Myocyte (in vitro differentiated cells): ENCODE measurements at places on chromosomes 2 and 18. TPM values are rescaled to one million over a fixed set of nuclear protein-coding genes. Genes with fewer than 3 reads are reported as not detected.
A peak's percentile ranks its signal among the peaks of the same experiment; 100 is the strongest.

The TRIM43 gene
- not detected in 2 replicates for total RNA-seq

The VWA3B gene
- not detected in 2 replicates for total RNA-seq

The SPEG gene
- total RNA-seq, result 78.0 and 79.8 TPM in 2 replicates

DNA sequence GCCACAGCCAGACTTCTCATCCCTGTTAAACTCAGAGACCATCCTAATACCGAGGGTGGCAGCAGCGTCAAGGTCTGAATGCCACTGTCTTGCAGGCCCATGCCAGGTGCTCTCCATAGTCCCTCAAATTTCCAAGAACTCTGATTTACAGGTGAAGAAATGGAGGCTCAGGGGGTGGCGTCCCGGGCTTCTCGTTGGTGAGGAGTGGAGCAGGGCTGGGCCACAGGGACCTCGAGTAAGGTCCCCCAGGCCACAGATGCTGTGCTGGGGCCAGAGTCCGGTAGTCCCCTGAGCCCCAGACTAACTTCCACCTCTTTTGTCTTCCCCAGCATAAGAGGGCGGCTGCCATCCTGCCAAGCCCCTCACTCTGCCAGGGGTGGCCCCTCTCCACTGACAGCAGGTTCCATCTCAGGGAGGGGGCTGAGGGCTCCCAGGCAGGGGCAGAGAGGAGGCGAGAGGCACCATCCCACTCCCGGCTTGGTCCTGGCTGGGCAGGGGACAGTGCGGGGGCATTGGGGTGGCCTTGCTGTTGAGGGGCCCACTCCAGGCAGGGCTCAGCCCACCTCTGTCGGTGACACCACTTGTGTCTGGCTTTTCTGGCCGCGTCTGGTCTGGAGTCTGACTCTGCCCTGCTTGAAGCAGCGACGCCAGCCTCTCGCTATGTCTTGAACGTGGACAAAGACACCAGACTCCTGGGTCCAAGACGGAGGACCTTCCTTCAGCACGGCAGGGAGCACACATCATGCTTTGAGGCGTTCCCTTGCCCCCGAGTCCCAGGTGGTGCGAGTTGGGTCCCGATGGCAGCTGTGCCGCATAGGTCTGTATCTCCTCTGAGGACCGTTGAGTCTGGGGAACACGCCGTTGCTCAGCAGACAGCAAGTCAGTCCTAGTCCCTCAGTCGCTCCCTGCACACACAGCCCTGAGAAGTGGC lies 15.9 kb upstream of the KLHL30 start:
- no peak for DNase-seq

The SPATA3 gene
- not detected in 2 replicates for total RNA-seq

The RHOB gene
- 84.0 and 150 TPM in 2 replicates for total RNA-seq

- no peak for DNase-seq
These were observed 306.8 kb upstream of the MGAT5 start for GRCh38 chr2:133947057-133947456.

The TCF23 gene
- total RNA-seq, result not detected in 2 replicates

DNA sequence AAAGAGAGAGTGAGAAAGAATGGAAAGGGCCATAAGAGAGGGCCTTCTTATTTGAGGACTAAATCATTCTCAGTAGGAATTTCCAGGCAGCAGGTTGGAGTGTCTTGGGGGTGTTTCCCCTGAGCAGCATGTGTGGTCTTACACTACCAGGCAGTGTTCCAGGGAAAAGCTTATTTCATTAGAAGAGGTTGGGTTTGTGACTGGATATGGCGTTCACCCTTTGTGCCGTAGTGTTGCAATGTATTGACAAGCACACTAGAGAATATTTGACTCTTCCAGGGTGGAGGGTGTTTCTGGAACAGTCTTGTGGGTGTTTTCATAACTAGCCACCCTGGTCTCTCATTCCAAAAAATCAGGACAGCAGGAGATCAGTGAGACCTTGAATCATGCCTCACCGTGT lies 105.5 kb downstream of the NRP2 start:
- DNase-seq, result no peak

The WNT6 gene
- 0.31 and 0.37 TPM in 2 replicates for total RNA-seq

The INHBB gene
- total RNA-seq, result 0.27 and 0.36 TPM in 2 replicates

DNA sequence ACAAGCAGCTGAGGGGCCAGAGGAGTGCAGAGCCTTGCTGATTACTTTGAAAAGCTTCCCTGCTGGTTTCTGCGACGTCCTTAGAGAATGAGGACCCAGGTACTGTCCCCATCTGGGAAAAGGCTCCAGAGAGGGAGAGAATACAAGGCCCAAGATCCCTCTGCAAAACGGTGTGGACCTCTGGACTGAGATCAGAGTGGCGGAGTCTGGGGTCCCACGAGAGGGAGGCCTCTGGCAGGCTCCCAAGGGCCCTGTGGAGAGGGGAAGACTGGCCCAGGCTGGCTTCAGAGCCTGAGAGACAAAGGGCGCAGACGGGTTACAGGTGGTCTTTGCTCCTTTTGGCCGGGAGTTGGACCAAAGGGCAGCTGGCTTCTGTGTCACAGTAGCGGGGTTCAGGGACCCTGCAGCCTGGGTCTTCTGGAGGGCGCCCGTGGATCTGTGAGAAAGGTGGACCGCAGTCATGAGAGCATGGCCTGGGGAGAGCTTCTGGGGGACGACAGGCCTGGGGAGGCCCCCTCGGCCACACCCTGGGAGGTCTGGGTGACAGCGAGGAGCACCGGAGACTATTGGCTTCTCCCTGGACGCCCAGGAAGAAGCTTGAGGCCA lies 805 bp downstream of the SNORC start:
- DNase-seq, result no peak

GRCh38 chr2:62277688-62278087 lies 81.8 kb downstream of the B3GNT2 start:
- no peak for DNase-seq

- DNase-seq, result no peak
These were observed 184.8 kb downstream of the PRKCE start for GRCh38 chr2:45836316-45836715.

The SCN1A gene
- not detected in 2 replicates for total RNA-seq

GRCh38 chr2:86105969-86106945 lies at the start of gene PTCD3:
Gene PTCD3 (plus strand): TSS chr2:86106235. CDS start chr2:86106248, 13 bp downstream.
- peak; percentile 97 for DNase-seq

DNA sequence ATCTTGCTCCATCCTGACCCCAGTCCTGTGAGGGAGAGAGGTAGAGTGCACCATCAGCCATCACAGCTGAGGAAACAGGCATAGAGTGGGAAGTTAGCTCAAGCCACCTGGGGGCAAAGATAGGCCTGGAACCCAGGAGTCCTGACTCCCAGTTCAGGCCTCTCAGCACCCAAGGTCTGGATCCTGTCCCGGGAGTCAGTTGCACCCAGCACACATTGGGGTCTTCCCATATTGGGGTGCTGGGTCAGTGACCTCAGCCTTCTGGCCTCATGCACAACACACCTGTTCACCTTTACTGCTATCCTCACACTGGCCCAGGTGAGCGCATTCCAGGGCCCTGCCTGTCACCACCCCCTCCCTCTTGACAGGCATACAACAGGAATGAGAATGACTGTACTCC lies 24.7 kb downstream of the ST8SIA5 start:
- no peak for DNase-seq

DNA sequence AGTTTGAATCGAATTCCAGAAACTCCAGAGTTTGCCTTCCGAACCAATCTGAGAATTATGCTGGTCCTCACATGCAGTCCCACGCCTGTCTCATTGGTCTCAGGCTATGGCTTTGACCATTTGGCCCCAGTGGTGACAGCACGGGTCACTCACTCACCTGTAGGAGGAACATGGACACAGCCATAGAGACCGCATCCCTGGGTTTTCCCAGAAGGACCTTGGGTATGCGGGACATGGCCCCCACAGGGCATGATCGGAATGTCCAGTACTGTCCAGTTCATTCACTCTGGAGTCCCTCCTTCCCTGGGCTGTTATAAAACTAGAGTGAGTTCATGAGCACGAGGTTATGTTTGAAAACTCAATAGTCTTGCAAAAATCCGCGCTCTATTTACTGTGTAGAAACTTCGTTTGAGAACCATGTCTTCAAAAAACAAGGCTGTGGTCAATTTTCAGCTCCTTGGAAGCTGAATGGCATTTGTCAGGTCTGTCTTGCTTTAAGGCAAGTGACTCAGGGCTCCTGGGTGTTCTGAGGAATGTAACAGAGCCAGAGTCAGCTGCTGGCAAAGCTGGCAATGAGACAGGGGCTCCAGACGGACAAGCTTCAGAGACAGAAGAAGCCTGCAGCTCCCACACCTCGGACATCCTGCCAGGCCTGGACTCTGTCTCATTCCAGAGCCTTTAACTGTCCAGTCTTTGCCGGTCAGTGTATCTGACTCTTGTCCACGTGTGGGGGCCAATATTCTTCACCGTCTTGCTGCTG lies 86.7 kb upstream of the TMEM18 start:
- DNase-seq, result peak; percentile 38

DNA sequence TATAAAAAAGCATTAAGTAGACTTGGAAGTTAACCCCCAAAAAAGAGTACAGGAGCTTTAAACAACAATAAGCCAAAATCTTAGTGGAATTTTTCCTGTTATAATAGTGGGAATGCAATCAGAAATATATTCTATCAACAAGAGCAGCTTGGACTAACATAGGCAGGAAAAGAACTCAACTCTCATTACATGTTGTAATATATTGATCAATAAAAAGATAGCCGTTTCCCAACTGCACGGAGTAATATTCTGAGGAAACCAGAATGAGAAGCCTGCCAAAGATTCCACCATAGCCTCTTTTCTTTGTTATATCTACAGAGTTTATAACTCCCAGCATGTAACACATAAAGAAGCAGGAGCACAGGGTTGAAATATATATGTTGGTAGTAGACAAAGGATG lies 37.6 kb upstream of the BAZ2B start:
- DNase-seq, result no peak

DNA sequence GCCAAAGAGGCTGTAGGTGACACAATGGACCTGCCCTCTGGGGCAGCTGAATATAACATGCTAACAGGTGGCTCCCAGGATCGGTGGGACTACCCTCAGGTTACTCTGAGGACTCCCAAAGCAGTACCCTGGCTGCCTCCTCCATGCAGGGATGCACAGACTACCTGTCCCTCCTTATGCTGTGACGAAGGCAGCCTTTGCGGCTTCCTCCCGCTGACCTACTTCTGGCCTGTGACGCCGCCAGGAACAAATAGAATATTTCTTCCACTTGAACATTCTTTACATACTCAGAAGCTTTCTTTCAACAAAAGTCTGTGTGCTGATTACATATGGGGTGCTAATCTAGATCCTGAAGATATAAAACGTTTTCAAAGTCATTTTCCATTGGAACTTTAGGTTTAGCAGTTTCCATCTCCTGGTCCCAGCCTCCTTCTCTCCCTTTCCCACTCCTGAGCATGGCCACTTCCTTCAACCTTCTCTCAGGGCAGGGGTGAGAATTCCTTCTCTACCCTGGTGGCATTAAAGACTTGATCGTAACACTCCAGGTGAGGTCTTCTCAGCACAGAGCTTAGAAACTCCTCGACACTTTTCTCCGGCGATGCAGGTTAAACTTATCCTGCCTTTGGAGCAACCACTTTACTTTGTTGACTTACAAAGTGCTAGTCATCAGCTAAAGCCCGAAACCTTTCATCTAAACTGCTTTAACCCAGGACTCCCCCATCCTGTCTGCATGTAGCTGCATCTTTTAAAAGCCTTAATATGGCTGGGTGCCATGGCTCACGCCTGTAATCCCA lies 58.9 kb upstream of the STK17B start:
- DNase-seq, result no peak

GRCh38 chr18:54261894-54262293 lies 7.4 kb upstream of the POLI start:
- no peak for DNase-seq

The RNPEPL1 gene
- total RNA-seq, result 19.3 and 21.2 TPM in 2 replicates

DNA sequence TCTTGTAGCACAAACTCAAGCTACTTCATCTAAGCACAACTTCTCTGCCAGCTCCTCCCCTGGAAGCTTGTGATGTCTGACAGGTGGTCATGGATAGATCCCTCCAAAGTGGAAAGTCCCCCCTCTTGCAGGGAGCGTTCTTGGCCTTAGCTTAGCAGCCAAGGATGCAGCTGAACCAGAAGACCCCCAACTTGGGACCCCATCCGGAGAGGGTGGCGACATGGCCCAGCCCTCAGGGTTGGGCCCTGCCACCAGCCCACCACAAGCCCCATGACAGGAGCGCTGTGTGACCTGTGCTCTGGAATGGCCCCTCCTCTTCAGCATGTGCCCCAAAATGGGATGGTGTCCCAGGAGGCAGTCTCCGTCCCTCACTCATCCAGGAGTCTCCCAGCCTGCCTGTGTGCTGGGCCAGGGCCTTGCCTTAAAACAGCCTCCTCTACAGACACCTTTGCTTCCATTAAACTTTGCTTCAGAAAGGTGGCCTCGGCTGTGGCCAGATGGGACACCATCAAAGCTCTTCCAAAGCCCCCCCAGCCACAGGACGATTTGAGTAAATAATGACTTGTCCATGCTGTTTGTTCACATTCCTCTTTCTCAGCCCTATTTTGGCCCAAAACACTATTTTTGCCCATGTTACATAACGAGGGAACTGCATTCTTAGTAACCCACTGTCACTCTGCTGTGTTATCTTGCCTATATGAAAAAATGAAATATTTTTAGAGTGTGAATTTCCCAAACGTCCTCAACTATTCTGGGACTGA lies 122.1 kb downstream of the RAB3GAP1 start:
- DNase-seq, result no peak

- no peak for DNase-seq
These were observed 99.6 kb downstream of the TPGS2 start for GRCh38 chr18:36729197-36729596.
